ENCODE measurements at places on chromosomes 12 and 14.

DNA sequence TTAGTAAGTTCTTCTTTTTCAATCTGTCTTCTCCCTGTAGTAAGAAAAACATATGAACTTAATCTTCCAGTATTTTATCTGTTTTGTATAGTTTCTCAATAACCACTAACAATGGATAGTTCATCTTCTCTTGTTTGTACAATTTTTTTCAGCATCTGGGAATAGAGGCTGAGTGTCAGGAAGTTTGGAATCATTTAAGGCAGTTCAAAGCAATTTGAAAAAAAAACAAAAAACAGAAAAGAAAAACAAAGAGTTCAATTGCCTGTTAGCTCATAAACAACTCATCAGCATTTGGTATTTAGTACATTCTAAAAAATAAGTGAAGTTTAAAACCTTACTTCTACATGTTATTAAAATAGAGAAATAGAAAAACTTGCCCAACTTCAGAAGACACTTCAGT lies 116.8 kb downstream of the PLCZ1 start:
- no peak for DNase-seq

DNA sequence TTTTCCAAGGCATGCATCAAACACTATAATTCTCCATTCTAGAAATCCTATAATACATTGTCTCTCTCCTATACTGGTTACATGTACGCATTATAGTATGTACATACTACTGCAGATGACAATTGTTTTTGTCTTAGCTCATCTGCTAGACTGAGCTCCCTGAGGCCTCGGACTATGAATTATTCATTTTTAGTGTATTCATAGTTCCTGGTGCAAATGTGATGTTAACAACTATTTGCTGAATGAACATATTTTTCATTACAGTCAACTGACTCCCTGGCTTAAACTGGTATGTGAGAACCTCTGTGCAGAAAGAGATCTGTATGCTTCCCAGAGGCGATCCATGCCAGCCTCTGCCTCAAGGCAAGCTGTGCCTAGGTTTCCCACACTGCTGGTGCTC lies 91.8 kb upstream of the PARP11 start:
- no peak for DNase-seq

DNA sequence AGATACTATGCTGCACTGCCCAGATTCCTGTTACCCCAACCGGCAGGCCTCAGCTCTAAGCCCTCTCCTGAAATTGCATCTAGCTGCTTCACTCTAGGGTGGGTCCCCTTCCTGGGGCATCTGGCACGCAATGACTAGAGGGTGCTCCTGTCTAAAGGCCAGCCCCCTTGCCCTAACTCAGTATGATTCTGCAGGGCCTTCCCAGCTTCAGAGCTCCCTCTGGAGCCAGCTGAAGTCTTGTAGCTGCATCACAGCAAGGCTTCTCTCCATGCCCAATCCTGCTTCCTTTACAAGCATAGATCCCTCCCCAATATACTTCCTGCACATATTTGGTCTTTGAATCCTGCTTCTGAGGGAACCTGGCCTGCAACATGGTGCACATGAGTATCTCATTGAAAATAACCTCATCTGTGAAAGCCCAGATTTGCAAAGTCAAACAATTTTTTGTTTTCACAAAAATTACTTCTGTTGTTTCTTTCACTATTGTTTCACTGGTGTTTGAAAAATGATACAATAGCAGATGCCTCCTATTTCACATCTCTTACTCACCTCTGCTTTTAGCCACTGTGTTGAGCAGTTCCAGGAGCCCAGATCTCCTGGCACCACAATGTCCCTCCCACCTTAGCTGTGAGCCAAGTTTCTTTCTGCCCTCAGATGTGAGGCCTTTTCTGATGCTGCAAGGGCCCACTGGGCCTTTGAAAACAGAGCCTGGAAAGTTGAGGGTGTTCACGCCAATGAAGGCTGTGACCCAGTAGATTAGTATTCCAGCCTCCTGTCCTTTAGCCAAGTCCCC lies 169.5 kb upstream of the EGLN3 start:
- DNase-seq: no peak

GRCh38 chr12:24153079-24153478 lies 203.6 kb upstream of the SOX5 start:
- no peak for DNase-seq

- peak; percentile 36 for DNase-seq
Measured at GRCh38 chr12:4148418-4149056, 125.0 kb upstream of the CCND2 start.

DNA sequence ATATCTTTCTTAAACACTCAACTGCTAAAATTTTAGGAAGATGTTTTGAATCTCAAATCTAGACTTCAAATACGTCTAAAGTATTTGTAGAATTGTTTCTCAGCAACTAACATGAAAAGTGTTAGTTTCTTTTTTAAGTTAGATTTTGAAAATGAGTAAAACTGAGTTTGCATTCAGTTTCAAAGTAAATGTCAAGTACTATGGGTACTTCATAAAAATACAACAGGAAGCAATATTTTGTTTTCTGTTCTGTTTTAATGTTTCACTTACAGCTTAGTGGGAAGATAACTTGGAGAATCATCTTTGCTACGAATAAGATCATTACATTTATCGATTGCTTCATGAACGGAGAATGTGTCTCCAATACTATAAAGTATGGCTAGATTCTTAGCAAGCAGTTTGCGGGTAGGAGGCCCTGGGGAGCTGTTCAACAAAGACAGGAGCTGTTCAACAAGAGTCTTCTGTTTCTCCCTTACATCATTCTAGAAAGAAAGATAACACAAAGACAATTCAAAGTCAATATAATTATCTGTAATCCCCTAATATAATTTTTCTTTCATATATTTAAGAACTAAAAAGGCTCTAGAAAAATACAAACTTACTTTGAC lies 20.2 kb downstream of the HEATR5A start:
- DNase-seq: no peak

GRCh38 chr14:77986773-77987172 lies 183.4 kb upstream of the NRXN3 start:
- DNase-seq: no peak

DNA sequence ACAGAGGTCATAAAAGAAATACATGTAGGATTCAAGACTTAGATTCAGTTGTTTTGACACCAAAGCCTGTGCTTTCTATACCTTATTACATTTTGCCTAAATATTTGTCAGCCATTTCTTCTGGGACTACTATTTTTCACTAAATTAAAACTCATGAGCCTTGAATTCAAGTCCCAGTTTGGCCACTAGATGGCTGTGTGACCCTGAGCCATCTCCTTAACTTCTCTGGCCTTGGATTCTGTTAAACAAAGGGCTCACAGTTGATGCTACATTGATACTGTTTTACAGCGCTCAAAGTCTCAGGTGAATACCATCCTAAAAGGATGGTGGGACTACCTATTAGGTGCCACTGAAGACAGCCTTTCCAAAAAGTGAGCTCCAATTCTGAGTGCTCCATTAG lies 39.6 kb upstream of the CCDC198 start:
- DNase-seq: no peak

GRCh38 chr14:43778570-43778936 lies 728.5 kb downstream of the FSCB start:
- no peak for DNase-seq

DNA sequence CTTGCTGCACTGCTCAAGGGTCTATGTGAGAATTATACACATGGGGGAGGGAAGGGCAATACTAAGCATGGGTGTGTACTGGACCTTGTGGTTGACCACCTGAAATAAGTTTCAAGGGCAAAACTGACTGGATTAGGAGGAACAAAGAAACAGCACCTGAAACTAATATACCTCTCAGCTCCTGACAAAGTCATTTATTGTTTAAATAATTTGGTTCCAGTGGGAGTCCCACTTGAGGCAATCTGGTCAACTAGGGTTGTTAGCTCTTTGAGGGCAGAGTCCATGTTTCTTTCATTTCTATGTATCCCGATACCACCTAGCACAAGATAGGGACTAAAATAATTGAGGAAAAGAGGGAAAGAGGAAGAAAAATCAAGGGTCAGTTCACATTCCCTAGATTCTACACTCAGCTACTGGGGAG lies 45.5 kb downstream of the STXBP6 start:
- no peak for DNase-seq

DNA sequence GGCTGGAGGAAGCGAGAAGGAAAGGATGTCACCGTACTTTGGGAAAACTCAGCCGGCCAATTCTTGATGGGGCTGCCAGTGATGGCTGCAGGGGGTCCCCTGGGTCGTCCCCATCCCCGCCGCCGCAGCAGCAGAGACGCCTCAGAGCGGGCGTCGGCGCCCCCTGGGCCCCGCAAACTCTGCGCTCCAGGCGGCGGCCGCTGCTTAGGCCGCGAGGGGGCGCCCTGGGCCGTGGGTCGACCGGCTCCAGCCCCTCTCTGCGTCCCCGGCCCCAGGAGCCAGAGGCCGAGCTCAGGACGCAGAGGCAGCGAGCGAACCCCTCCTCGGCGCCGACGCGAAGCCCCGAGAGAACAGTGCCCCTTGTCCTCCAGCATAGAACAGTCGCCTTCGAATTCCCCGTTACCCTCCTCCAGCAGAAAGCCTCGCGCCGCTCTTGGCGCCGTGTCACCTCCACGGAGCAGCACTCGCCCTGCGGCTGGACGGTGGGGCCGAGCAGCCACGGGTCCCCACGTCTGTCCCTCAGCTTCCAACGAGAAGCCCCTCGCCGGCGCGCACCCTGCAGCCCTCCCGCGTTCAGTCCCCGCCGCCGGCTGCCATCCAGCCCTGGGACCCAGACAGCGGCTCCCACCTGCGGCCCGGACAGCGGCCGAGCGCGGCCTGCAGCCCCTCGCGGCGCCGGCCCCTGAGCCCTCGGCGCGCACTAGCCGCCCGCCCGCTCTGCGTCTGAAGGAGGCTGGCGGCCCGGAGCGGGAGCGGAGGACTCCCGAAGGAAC lies 106.6 kb downstream of the PRICKLE1 start:
- DNase-seq: peak; percentile 46

- DNase-seq: no peak
Measured at GRCh38 chr12:1527789-1528188, 66.6 kb downstream of the FBXL14 start.

GRCh38 chr12:81958406-81958805 lies 199.3 kb upstream of the PPFIA2 start:
- DNase-seq: no peak

- DNase-seq: no peak
Measured at GRCh38 chr12:2540535-2540941, 254.2 kb upstream of the FKBP4 start.

GRCh38 chr12:109640961-109641360 lies 67.4 kb downstream of the MVK start:
- no peak for DNase-seq

DNA sequence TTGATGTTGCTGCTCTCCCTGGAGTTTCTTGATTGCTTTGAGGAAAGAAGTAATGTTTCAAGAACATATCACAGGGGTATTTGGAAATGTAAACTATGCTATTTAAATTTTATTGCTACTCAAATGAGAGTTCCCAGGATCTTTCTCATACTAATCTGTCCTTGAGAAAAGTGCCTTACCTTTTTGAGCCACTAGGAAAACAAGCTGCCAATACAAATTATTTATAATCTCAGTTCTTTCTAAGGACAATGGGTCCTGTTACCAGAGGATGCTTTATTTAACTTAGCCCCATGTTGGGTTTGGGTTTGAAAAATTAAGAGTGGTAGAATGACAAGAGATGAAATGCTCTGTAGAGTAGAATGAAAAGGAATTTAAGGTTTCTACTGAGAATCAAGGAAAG lies 258.2 kb upstream of the PRKD1 start:
- DNase-seq: no peak

DNA sequence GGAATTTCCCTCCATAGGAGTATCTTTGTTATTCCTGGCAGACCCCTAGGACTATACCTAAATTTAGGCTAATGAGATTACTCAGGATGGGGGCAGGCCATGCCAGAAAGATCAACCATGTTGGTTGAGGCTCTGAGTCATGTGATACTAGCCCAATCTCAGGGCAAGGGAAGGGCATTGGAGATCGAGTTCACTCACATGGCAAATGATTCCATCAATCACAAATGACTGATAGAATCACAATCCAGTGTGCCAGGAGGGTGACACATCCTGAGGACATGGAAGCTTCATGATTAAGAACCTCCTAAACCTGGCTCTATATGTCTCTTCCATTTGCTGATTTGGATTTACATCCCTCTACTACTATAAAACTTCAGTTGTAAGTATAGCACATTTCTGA lies 182.3 kb downstream of the NTF3 start:
- DNase-seq: no peak

DNA sequence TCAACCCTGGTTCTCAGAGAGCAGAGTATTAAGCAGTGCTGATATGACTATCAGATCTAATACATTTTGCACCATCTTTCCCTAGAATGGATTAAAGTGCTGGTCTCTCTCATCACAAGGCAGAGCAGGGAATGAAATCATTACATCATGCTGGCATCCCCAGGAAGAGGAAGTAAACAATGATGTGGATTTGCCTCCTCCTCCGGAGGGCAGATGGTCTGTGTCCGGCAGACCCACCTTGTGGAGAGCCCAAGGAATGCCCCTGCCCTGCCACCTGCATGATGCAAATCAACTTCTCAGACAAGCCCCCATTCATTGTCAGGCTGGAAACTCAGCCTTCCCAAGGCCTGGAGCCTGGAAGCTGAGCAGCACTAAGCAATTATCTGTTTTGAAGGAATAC lies 1149.1 kb downstream of the VRK1 start:
- DNase-seq: no peak

DNA sequence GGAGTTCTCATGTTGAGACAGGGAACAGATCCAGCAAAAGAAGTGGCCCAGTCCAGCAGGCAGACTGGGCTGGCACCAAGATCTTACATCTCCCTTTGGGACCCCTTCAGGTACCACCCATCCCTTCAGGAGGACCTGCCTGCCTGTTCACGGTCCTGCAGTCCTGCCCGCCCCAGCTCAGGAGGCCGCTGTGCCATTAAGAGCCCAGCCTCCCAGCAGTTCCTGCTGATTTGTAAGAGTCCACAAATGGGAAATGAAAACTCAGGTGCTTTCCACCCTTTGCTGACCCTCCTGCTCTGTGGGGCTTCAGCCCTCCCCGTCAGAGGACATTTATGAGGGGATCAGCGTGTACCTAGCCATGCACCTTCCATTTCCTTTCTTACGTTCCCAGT lies 39.5 kb downstream of the C14orf132 start:
- DNase-seq: no peak

DNA sequence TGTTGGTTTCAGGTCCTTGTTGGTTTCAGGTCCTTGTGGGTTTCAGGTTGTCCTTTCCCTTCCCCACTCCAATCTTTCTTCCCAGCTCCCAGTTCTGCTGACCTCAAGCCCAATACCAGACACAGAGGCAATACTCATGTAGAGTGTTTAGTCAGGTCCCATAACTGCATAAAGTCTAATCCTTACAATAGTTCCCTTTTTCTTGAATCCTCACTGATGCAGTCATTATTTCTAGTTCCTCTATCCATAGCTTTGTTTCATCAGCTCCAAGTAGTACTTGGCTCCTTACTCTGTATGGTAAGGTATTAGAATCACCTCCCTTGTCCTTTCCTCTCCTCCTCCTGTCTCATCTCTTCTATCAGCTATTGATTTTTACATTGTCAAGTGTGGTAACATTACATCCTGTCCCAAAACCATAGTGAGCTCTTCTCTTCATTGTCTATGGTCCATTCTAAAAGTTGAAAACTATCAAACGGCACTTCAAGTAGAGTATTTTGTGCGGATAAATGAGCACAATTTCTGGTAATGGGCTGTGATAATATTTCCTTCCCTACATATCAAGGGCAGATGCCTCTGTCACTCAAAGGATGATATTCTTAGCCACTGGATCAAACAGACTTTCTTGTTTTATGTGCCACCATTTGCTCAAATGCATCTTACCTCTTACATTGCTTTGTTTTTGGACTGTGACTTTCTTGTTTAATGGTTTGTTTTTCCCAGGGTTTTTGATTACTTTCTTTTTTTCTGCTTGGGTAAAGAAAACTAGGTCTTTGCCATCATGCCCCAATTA lies 57.2 kb upstream of the JDP2 start:
- no peak for DNase-seq

Data from activated CD8-positive, alpha-beta memory T cell treated with anti-CD3 and anti-CD28 coated beads, Interleukin-2, amount 50 U/mL, for 4 hours (primary cell).